Brain pericyte (primary cell): ENCODE measurements at places on chromosomes 4 and X.
A peak's percentile ranks its signal among the peaks of the same experiment; 100 is the strongest.

GRCh38 chr4:70818173-70818855, 21.4 kb downstream of the GRSF1 start:
- no peak for DNase-seq

DNA sequence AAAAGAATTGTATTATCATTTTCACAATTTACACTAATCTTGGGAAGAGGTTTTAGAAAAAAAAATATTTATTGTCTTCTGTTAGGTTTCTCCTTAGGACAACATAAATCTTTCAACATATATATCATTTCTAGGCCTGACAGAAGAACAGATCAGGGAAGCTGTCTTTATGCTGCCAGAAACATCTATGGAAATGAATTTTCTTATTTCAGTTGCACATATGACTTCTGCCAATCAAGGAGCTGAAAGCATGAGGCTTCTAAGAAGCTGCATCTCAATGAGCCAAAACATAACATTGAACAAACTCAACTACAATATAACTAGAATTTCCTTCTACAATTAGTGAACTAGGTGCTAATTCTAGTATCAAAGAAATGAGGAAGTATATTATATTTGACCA, 258.4 kb downstream of the MAPK10 start:
- no peak for DNase-seq

GRCh38 chr4:64417974-64418373, 8.7 kb upstream of the TECRL start:
- DNase-seq, result no peak

DNA sequence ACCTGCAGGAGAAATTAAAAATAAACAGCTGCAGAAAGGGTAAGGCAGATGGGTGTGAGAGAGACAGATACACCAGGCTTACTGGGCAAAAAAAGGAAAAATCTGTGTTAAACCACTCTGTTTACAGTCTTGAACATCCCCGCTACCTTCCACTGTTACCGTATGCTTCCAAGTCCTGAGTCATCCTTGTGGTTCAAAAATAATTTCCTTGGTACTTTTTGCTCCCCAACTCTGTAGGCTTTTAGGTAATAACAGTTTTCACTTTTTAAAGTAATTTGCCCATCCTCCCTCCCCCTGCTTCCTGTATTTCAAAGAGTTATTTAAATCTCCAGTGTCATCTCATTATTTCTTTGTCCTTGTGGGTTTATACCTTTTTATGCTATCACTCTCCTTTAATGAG, 210.1 kb upstream of the FAT4 start:
- DNase-seq, result no peak

DNA sequence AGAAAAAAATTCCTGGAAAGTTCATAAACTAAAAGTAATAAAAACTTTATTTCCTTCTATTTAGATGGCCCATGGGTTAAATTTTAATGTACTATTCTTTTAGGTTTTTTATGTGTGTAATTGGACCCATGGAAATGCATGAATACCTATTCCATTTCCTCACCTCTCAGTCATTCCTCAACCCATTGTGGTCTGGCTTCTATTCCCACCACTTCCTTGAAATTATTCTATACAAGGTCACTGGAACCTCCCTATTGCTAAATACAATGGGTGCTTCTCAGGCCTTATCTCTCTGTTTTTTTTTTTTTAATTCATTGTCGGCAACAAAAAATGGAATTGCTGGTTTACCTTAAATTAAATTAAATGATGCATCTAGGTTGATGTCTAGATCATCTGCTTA, 17.2 kb downstream of the SLC39A8 start:
- no peak for DNase-seq

- no peak for DNase-seq
Observed at GRCh38 chr4:8589823-8590545, 2.6 kb upstream of the CPZ start.

- DNase-seq, result peak; percentile 6
Observed at GRCh38 chrX:104343428-104344129, 88.8 kb upstream of the ESX1 start.

- DNase-seq, result no peak
Observed at GRCh38 chrX:113529426-113530013, 688.9 kb upstream of the AMOT start.
